DMS53 (cell line): ENCODE measurements at places on chromosomes 5 and 9.
A peak's percentile ranks its signal among the peaks of the same experiment; 100 is the strongest.

- DNase-seq: no peak
Measured at GRCh38 chr5:170818232-170818631, 34.7 kb downstream of the GABRP start.

- DNase-seq: no peak
Measured at GRCh38 chr5:138528744-138529469, 14.1 kb downstream of the ETF1 start.

DNA sequence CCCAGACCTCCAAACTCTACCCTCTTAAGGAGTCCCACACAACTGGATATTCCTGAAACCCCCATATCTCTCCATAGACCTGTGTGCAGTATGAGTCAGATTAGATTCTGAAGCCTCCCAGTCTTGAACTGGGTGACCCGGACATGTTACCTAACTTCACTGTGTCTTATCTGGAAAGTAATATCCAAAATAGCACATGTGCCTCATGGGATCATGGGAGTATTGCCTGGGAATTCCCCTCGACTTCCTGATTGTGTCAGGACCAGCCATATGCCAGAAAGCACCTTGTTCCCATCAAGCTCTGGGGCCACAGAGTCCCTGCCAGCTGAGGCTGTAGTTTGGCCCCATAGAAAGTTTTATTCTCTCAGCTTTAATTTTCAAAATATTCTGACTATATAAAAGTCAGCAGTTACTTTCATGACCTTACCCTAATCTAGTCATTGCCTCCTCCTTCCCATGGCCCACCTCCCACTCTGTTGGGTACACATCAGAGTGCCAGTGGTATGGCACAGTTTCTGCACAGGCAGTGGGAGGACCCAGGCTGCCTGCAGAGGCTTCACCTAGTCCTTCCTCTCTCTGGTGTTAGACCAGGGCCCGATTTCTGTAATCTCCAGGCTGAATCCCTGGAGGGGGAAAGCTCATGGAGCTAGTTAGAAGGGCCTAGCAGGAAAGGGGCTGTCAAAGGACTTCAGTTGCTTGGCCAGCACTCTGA lies 19.5 kb upstream of the B4GALT1 start:
- DNase-seq: no peak

GRCh38 chr9:106916466-106917235 lies 53.7 kb downstream of the ZNF462 start:
- DNase-seq: peak; percentile 43
